ENCODE measurements at places on chromosomes 16 and 17.

- no peak for DNase-seq
Measured at GRCh38 chr16:89582614-89583196, 7.1 kb downstream of the CPNE7 start.

GRCh38 chr17:70820276-70820675 is 650.9 kb downstream of the KCNJ2 start:
- no peak for DNase-seq

- no peak for DNase-seq
Measured at GRCh38 chr16:11914210-11915113, 1.3 kb downstream of the GSPT1 start.

DNA sequence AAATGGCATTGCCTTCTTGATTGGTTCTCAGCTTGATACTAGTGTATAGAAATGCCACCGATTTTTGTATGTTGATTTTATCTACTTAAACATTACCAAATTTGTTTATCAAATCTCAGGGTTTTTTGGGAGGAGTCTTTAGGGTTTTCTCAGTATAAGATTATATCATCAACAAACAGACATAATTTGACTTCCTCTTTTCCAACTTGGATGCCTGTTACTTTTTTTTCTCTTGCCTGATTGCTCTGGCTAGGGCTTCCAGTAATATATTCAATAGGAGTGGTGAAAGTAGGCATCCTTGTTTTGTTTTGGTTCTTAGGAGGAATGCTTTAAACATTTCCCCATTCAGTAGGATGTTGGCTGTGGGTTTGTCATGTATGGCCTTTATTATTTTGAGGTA is 29.1 kb downstream of the EFCAB13 start:
- no peak for DNase-seq

DNA sequence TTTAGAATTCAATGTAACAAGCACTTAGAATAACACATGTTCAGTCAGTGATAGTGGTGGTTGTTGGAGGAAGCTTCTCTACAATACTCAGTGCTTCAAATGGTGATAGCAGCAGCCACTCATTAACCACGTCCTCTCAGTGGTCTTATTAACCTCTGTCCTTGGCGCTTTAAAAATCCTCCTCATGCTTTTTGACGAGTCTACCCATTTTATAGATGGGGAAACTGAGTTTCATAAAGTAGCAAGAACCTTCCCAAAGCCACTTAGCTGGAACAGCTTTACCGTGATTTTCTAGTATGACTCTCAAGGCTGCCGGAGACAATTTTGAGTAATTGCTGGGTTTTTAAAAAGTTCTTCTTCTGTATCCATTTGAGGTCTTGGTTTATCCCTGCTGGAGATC is 47.4 kb downstream of the PLCG2 start:
- DNase-seq: no peak

GRCh38 chr16:3060339-3061127 is 4.9 kb upstream of the IL32 start:
- DNase-seq: no peak

DNA sequence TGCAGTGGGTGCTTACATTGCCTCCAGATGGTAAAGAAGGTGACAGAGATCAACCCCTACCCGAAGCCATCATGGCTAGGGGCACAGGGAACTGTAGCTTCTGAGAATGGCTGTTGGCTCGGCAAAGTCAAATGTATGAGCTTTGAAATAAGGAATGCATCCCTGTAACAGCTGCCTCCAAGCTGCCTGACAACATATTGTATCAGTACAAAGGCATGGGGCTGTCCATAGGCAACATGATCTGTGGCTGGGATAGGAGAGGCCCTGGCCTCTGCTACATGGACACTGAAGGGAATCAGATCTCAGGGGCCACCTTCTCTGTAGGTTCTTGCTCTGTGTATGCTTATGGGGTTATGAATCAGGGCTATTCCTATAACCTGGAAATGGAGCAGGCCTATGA is 119.2 kb upstream of the NETO2 start:
- DNase-seq: no peak

DNA sequence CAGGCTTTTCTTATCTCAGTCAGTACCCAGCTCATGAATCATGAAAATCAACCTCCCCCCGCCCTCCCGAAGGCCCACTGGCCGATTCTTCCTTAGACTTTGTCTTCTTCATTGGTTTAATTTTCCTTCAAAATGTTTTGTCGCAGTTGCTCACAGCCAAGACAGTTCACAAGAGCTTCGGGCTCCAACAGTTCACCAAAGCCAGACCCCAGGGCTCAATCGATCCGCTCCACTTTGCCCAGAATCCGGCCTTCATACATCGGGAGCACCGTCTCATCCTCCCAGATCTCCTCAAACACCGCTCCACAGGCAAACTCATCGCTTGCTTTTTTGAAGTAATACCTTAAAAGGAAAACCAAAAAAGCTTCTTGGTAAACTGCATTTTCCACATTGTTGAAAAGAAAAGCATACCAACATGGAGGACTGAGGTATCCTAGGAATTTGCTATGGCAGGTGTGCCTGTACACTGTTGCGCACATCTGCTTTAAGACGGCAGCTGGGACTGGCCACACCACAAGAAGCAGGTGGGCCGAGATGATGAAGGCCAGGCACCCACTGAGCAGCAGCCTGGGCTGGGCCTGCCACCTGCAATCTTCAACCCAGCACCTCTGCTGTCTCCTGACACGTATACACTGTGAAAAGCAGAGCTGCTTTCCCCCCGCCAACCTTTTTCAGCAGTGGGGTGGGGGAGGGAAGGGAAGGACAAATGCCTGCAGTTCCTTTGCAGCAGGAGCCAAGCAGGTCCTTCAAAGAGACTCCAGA is 31.5 kb downstream of the AXIN2 start:
- no peak for DNase-seq

DNA sequence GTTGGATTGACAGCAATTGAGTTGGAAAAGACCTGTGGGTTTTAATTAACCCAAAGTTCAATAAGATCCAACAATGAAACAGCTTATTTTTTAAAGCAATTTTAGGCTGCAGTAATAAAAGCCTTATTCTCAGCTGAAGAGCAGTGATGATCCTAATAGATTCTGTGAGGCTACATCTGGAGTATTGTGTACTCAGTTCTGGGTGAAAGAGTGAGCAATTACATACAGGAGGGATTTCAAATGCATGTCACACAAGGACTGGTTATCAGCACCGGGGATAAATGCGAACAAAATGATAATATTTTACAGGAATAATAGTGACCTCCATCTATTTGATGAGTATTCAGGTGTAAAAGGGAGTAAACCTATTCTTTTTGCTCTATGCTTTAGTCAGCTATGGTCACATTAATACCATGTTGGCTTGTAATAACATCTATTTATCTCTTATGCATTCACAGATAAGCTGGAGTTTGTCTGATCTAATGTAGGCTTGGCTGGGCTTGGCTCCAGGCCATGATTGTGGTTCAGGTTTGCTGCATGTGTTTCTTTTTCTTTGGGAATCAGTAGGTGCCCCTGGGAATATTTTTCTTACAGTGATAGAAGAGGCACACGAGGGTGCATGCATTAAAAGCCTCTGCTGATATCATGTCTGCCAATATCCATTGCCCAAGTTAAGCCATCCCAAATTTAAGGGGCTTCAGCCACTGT is 22.2 kb upstream of the TOX3 start:
- DNase-seq: no peak

- DNase-seq: no peak
Measured at GRCh38 chr16:19833176-19833575, 51.5 kb downstream of the GPRC5B start.

- DNase-seq: no peak
Measured at GRCh38 chr16:23274968-23275367, 27.1 kb upstream of the SCNN1B start.

DNA sequence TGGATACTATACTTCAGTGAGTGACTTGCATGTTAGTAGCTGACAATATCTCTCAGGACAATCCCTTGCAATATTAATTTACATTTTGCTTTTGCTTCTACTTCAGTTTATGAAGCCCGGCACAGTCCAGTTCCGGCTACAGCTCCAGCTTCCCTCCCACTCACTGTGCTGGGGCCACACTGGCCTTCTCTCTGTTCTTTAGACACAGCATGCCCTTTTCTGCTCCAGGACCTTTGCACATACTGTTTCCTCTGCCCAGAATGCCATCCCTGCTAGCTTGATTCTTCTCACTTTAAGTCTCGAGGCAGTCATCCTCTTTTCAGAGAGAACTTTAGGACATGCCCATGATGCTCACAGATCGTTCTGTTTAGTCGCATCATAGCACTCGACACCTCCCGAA is 25.5 kb upstream of the LRRC75A start:
- no peak for DNase-seq

DNA sequence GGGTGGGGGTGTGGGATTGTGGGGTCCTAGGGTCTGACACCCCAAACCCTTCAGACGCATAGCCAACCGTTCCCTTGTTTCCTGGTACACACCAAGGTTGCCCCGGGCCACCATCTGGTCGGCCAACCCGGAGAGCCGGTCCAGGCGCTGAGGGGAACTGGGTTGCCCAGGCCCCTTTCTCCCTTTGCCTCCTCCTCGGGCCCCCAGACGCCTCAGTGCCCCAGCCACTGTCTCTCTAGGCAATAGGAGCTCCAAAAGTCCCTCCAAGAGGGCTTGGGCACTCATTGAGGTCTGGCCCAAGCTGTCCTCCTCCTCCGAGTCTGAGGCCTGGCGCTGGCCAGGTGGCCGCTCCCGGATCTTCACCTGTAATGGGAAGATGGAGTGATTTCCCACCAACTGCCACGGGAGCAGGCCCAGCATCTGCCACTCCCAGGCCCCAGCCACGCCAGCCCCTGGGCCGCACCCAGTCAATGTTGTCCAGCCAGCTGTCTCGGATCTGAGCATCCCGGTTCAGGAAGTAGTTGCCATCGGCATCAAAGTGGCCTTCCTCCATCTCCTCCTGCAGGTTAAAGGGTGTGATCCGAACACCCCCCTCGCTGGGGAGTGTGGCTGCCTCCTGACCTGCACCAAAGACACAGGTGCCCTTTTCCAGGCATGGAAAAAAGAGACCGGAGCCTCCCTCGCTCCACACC is 1.5 kb downstream of the CD2BP2 start:
- DNase-seq: no peak

DNA sequence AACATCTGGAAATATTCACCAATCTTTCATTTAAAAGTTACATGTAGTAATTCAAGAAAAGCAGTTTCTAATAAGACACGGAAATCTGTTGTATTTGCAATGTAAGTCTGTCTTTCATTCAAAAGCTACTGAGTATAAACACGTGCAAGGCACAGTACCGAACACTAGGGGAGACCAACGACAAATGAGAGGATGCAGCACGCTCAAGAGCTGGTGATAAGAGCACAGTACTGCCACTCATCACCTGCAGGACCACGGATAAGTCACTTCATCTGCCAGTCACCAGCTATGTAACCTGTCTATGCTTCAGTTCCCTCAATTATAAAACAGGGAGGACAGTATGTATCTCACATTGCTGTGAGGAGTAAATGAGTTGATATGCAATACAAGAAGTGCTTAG is 67.1 kb downstream of the CLEC18A start:
- no peak for DNase-seq

GRCh38 chr17:30308406-30308805 is 16.7 kb upstream of the BLMH start:
- no peak for DNase-seq

DNA sequence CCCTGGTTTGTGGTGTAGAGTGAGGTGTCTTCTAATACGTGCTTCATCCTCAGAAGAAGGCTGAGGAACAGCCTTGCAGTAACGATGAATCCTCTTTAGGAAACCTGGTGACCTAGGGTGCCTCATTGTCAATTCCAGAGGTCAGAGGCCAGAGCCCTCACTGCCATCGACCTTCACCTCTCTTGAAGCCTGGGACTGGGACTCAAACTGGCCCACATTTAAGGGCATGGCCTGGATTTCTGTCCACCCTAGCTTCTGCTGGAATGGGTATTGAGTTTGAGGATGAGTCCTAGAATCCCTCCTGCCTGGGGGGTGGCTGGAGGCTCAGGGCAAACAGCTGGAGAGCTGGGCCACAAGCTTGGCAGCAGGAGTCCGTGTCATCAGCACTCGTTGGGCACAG is 38.6 kb downstream of the ELAC2 start:
- DNase-seq: no peak

- no peak for DNase-seq
Measured at GRCh38 chr16:83728492-83728891, 79.3 kb upstream of the HSBP1 start.

- no peak for DNase-seq
Measured at GRCh38 chr16:66376577-66377305, 10.2 kb downstream of the CDH5 start.

GRCh38 chr17:79080761-79081290 is 6.2 kb downstream of the ENGASE start:
- DNase-seq: no peak

DNA sequence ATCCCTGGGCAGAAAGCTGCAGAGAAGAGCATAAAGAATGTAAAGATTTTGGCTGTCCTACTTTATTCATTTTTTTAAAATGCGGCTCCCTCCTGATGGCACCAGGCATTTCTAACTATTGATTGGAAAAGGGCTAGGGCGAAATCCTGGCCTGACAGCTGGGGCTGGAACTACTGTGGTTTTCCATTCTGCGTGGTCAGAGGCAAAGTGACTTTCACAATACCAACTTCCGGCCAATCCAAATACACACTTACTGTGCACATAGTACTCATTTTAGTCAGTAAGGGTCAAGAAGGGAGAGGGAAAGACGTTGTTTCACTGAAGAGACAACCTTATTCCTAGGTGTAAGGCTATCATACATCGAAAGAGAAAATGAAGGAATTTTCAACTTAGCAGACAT is 113.8 kb upstream of the PMFBP1 start:
- DNase-seq: no peak

DNA sequence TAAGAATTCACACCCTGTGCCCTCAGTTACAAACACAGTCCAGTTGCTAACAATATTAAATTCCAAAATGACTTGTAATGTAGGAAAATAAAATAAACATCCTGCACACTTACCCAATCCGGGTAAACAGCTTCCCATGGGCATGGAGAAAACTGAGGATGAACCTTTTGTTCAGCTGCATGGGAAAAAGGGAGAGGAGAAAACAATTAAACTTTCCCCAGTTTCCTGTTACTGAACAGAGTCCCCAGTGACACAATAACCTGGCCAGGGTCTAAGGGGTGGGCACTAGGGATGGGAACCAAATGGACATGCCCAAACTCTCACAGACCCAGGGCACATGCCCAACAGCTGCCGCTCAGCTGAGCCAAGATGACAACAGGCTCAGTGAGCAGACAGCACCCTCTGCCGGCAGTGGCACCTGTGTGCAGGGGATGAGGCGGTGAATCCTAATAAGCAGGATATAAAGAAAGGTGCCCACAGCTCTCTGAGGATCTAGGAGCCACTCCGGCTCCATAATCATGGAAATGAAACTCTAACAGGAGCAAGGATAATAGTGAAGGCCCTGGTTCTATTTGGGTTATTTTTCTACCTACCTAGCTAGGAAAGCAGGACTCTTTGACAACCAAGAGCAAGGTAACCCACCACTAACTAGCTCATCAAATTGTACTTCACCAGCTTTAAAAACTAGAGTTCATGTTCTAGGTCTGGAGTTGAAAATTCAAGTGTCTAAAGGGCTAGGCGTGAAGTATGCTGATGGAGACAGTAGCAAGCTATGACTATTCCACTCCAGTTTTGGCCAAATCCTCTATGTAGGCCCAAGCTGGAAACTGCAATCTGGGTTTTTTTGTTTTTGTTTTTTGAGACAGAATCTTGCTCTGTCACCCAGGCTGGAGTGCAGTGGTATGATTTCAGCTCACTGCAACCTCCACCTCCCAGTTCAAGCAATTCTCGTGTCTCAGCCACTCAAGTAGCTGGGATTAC is 58.8 kb downstream of the SMG6 start:
- no peak for DNase-seq

GRCh38 chr17:41811549-41812380 is at the start of gene P3H4:
Gene P3H4 (minus strand): TSS chr17:41811949. CDS start chr17:41811915, 34 bp downstream.
- DNase-seq: no peak
